CD4-positive, alpha-beta T cell treated with Interleukin-12 subunit alpha and Interleukin-12 subunit beta, for 1 hour (primary cell): ENCODE measurements at places on chromosomes 12 and 14.

GRCh38 chr14:75628816-75629215 is 31.9 kb downstream of the ERG28 start:
- no peak for DNase-seq

- DNase-seq, result no peak
Observed at GRCh38 chr14:101945171-101945570, 19.2 kb upstream of the DYNC1H1 start.

- no peak for DNase-seq
Observed at GRCh38 chr12:112846619-112847018, 55.1 kb downstream of the RPH3A start.

- DNase-seq, result no peak
Observed at GRCh38 chr12:130813949-130814348, 25.1 kb downstream of the STX2 start.

DNA sequence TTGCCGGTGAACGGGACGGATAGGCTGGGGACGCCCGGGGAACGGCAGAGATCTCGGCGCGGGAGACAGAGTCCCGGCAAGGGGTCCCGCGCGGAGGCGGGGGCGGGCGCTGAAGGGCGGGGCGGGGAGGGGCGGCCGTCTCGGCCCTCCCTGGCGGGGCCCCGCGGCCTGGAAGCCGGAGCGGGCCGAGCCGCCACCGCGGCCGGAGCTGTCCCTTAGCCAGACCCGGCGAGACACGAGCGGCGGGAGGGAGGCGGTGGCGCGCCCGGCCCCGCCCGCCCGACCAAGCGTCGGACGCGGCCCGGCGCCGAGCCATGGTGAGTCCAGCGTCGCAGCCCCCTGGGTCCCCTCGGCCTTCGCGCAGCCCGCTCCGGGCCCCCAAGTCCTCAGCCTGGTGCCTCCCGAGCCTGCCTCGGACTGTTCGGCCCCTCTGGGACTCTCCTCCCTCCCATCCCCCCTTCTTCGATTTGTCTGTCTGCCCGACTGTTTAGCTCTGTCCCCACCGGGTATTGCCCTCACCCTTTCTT is at the start of gene ARHGEF40:
TSS of gene ARHGEF40 (plus strand) at position 222 of the 527 bp plus-strand sequence. CDS start at position 315, 93 bp downstream.
- DNase-seq, result peak; percentile 44

DNA sequence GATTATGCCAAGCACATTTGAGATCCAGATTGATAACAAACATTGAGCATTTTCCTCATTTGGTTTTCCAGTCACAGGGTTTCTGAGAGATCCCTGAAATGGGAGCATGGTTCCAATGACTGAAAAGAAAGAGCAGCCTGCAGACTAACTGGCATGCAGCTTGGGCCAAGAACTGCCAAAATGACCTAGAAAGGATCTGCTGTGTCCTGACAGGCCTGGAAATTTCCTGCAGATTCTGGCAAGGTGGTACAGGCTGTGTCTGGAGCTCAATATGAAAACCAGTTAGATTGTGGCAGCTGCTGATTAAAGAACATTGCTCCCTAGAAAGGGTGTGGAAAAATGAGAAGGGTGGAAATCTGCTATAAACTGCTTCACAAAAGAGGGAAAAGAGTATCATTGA is 417.3 kb downstream of the IPO8 start:
- no peak for DNase-seq

DNA sequence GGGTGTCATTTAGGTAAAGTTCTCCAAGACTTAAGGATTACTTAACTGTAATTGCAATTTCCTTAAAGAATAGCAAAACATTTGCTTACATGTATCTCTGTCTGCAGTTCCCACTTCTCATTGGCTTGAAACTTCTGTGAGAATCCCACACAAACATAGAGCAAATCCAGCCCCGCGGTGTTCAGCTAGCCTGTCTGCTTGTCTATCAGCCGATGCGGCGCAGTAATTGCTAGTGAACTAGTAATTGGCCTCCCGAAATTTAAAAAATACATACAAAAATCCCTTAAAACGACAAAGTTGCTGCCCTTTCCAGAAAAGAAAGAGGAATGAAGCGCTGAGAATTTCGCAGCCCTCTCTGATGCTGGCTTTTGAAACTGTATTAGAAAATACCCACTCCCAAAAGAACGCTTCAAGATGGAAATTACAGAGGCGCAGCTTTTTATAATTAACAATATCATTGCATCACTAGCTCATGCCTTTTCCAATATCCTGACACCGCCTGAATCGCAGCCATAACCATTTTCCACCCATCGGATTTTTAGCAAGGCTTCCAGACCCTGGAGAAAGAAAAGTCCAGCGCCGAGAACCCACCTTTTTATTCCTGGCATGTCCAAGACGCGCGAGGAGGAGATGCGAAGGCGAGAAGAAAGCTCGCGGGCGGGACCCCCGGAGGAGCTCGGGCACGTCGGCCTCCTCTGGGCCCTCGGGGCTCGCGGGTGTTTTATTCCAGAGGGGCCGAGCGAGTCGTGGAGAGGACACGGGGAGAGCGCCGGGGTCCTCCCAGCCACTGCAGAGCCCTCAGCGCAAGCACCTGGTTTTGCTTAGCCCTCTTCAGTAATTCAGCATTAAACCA is 646 bp downstream of the FBLN5 start:
- DNase-seq, result no peak

DNA sequence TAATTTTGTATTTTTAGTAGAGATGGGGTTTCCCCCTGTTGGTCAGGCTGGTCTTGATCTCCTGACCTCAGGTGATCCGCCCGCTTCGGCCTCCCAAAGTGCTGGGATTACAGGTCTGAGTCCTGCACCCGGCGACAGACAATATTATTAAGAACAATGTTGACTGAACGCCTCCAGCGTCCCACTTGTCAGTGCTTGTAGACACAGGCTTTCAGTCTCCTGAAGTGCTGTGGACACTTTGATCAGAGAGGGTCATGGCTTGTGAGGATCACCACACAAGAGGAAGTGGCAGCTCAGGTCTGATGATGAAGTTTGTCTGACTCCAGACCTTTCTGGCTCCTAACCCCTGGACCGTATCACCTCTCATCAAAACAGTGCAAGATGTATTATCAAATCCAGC is 114.6 kb downstream of the CHST11 start:
- no peak for DNase-seq

- DNase-seq, result peak; percentile 77
Observed at GRCh38 chr12:108950991-108951739, 69.7 kb downstream of the SVOP start.

- no peak for DNase-seq
Observed at GRCh38 chr12:91616416-91616815, 433.8 kb upstream of the DCN start.

DNA sequence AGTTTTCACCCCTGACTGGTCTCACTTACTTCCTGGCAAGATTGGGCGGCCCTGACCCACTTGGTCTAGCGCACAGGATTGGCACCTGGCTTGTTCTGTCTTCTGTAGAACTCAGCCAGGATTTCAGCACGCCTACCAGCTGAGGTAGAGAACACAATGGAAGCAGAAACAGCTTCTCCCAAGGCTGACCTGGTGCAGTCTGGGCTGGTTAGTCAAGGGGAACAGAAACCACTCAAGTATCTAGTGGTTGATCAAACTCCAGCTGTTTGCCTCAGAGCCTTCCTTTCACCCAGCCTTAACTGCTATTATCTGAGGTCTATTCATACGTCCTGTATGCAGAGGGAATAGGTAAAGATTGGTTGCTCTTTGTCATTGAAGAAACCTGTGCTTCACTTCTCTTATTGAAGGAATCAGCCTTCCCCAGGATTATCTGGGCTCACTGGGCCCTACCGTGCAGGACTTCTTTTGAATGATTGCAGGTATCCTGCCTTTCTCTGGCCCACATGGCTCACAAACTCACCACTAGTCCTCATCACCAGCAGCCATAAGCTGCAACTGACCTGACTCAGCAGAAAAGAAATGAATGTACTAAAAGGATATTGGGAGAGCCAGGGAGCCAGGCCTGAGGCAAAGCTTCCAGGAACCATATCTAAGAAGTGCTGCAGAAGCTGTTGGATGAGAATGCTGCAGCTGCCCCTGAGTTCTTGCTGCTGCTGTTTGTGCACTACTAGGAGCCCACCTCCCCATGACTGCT is 2.5 kb upstream of the PLEKHD1 start:
- no peak for DNase-seq

GRCh38 chr12:111754671-111755070 is 12.1 kb upstream of the ALDH2 start:
- no peak for DNase-seq

DNA sequence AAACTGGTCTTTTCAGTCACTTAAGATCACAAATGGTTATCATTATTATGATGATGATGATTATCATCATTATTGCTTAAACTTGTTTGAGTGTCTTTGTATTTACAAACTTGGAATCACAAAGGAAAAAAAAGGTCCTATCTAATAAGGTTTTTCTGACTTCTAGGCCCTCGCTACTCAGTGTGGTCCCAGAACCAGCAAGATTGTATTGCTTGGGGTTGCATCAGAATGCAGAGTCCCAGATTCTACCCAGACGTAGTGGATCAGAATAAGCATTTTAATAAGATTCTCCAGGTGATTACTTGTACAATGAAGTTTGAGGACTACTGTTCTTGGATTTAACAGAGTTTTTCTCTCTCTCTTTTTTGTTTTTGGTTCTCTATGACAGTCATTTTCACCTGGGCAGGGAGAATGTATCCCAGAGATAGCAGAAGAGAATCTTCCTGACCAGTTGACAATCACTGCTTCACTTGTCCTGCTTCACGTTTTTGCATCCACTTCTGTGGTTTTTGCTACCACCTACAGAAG is 29.3 kb upstream of the PPP1R12A start:
- DNase-seq, result no peak

DNA sequence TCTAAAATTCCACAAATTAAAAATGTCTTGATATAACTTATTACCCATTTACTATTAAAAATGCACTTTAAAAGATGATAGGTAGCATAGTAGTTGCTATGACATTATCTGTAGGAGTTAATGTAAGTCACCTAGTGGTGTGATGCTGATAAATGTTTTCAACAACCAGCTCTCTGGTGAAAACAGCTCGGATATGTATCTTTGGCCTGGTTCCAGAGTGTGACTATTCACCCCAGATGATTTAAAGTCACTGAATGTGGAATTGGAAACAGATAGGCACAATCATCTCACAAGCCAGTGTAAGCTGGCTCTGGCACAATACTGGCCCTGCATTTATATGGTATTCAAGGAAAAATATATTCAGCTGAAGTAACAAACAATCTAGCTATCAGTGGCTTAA is 9.2 kb upstream of the CCDC196 start:
- no peak for DNase-seq

DNA sequence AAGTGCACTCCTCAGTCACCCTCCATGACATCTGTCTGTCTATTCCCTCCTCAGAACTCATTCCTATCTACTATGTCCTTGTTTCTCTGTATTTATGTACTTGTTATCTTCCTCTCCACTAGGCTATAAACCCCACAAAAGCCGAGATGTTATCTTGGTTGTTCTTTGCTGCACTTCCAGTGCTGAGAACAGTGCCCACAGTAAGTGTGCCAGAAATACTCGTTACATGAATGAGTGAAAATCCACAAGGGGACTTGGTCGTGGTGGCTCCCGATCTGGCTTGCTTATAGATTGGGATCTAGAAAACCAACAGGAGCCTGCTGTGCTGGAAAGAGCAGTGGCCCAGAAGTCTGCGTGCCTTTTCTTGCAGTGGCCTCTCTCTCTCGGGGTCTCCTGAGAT is 111.9 kb upstream of the PRMT8 start:
- no peak for DNase-seq

DNA sequence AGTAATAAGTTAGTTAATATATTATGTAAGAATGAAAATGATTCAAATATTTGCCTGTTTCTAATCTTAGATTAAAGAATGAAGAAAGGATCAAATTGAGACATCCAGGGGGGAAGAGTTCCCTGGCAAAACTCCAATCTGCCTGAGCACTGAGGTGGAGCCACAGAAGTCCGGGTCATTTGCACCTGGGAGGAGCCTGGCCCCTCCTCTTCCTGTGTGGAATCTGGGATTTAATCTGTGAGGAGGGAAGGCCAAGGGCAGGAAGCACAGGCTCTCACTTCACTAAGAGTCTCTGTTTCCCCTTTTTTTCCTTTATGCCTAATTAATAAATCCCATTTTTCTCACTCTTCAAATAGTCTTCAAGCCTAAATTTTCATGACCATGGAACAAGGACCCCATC is 599.5 kb downstream of the FLRT2 start:
- DNase-seq, result no peak

- DNase-seq, result no peak
Observed at GRCh38 chr12:112524676-112525425, 106.1 kb downstream of the PTPN11 start.

DNA sequence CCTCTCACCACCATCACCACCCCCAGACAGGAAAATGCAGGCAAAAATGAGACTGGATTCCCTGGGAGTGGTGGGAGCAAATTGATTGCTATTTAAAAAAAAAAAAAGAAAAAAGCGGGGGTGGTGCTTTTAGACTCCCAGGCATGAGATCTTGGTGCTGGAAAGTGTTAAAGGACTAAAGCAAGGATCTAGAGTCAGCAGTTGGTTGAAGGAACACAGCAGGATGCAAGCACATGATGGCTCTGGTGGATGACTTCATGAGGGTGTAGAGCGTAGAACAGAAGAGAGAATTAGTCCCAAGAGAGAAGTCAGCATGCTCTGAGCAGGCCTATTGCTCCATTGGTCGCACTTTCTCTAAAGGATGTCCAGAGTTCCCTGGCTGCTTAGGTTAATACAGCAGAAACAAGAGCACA is 183.8 kb upstream of the HMGA2 start:
- no peak for DNase-seq

GRCh38 chr12:57560516-57560915 is 10.7 kb downstream of the KIF5A start:
- no peak for DNase-seq

DNA sequence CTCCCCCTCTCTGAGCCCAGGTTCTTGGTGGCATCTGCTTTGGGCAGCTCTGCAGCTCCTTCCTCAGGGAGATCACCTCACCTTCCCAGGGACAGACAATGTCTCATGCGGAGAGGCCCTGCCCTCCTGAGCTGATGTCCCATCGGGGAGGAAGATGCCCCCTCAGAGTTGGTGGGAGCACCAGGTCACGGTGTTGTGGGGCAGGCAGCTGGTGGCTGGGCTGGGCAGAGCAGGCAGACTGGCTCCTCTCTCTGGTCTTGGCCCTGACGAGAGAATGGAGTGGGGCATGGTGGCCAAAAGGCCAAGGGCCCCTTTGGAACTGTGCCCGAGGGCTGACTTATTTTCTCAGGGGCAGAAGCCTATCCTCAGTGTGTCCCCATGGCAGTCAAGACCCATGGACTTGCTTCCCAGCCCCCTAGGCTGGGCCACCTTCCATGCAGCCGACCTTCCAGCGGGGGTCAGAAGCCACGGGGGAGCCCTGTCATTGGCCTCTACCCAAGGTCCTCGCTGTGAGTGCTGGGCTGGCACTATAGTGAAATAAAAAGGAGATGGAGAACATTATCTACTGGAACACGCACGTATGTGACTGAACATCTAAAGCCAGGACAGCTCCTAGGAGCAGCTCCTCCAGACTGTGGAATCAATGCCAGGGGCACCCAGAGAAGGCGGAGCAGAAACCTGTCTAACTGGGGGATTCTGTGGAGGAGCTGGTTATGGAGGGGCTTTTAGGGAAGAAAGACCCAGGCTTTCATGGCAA is 21.9 kb downstream of the PPP2R5C start:
- no peak for DNase-seq

GRCh38 chr12:58811346-58811745 is 109.0 kb downstream of the LRIG3 start:
- DNase-seq, result no peak
